Uterus (tissue), 4 donors: ENCODE measurements at places on chromosomes 4 and X. TPM values are rescaled to one million over a fixed set of nuclear protein-coding genes. Genes with fewer than 3 reads are reported as not detected.

The CCDC120 gene
- total RNA-seq = 4.4 TPM

The CTAG1B gene
- not detected for total RNA-seq

The ESX1 gene
- total RNA-seq = not detected

The XPNPEP2 gene
- 4.4 TPM for total RNA-seq

The CXCL13 gene
- not detected for total RNA-seq

The NDNF gene
- 6.3 TPM for total RNA-seq

The TRIM61 gene
- not detected for total RNA-seq

The GLRA3 gene
- total RNA-seq = 0.41 TPM

The SMR3B gene
- total RNA-seq = not detected

The STOX2 gene
- total RNA-seq = 4.1 TPM

The SRPX2 gene
- 9.4 TPM for total RNA-seq

The SMIM31 gene
- total RNA-seq = not detected

The GUCY1B1 gene
- total RNA-seq = 37.4 TPM
